ENCODE measurements at places on chromosomes 13 and 19. TPM values are rescaled to one million over a fixed set of nuclear protein-coding genes. Genes with fewer than 3 reads are reported as not detected.

Gene RUBCNL
- 4.1 TPM for total RNA-seq

Gene ACER1
- not detected for total RNA-seq

Gene ZNF429
- total RNA-seq, result 5.6 TPM

DNA sequence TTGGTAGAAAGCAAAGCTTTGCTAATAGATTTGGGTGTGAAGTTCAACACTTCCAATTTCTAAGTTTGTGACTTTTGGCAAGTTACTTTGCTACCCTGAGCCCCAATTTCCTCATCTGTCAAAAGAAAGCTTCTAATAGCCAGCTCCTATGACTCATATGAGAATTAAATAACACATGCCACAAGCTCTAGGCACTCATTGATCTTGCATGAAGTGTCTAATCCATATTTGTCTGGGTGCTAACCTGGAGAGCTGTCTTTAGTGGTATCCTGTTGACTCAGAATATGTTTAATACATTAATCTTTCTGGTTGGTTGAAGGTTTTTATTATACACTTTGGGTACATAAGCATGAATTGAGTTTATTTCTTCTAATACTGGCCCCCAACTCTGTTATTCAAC is 188.8 kb downstream of the POSTN start:
- DNase-seq, result peak; percentile 11

DNA sequence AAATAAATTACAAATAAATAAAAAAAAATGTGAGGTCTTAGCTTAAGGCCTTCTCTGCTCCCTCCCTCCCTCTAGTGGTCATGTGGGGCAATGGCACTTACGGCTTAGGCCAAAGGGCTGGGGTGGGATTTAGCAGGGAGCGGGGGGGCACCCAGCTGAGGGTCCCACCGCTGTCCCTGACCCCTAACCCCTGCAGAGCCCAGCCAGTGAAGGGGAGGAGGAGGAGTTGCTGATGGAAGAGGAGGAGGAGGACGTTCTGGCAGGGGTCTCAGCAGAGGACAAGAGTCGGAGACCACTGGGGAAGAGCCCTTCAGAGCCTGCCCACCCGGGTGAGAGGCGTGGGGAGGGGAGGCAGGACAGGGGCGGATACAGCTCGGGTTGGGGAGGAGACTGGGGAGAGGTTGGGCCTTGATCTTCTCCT is 9.3 kb downstream of the MPND start:
- peak; percentile 50 for DNase-seq

GRCh38 chr13:92547266-92547665 is 679.3 kb upstream of the GPC6 start:
- peak; percentile 75 for DNase-seq

Data from fibroblast of lung (primary cell).